ENCODE measurements at places on chromosomes 3 and 15. TPM values are rescaled to one million over a fixed set of nuclear protein-coding genes. Genes with fewer than 3 reads are reported as not detected.

The ERICH6 gene
- total RNA-seq: 0.07 TPM

The SKOR1 gene
- total RNA-seq: not detected

The CNBP gene
- 341 TPM for total RNA-seq

The LRRN1 gene
- not detected for total RNA-seq

The EXD1 gene
- total RNA-seq: 0.35 TPM

The MGLL gene
- total RNA-seq: 60.1 TPM

The B3GNT5 gene
- total RNA-seq: 29.2 TPM

The CLRN1 gene
- not detected for total RNA-seq

The GOLGA8G gene
- total RNA-seq: not detected

The RTP3 gene
- total RNA-seq: not detected

The MAGI1 gene
- total RNA-seq: 4.6 TPM

The ALPK3 gene
- 0.10 TPM for total RNA-seq

The CPLX3 gene
- not detected for total RNA-seq

The HYAL3 gene
- 9.9 TPM for total RNA-seq

The SERPINI1 gene
- total RNA-seq: 2.4 TPM

The KIAA1143 gene
- 20.7 TPM for total RNA-seq

The SPTBN5 gene
- total RNA-seq: 0.21 TPM

The RTP1 gene
- not detected for total RNA-seq

The ISL2 gene
- total RNA-seq: 3.5 TPM

The ZNF80 gene
- 0.04 TPM for total RNA-seq

The ATOSA gene
- 7.0 TPM for total RNA-seq

The SI gene
- total RNA-seq: not detected

The LRRC49 gene
- 4.1 TPM for total RNA-seq

The CCDC39 gene
- not detected for total RNA-seq

The CHRNA5 gene
- 30.7 TPM for total RNA-seq

The TOPAZ1 gene
- not detected for total RNA-seq

The UPK1B gene
- total RNA-seq: 11.8 TPM

The NR2E3 gene
- total RNA-seq: 0.09 TPM

The ADAMTSL3 gene
- total RNA-seq: 0.56 TPM

The SKIL gene
- total RNA-seq: 23.5 TPM

The RTP4 gene
- not detected for total RNA-seq

The ZNF502 gene
- total RNA-seq: 2.2 TPM

The STRC gene
- 0.06 TPM for total RNA-seq

The RARB gene
- 16.5 TPM for total RNA-seq

The UBL7 gene
- total RNA-seq: 41.9 TPM

The FNDC3B gene
- total RNA-seq: 43.2 TPM

The ARPC4 gene
- total RNA-seq: 163 TPM

The SCN11A gene
- total RNA-seq: not detected

The FBN1 gene
- 8.5 TPM for total RNA-seq

The UROC1 gene
- not detected for total RNA-seq

The EFHB gene
- 1.5 TPM for total RNA-seq

The SPATA12 gene
- 0.32 TPM for total RNA-seq

The SUSD5 gene
- 2.9 TPM for total RNA-seq

The ZNF660 gene
- not detected for total RNA-seq

The MEX3B gene
- total RNA-seq: 2.9 TPM

The CKMT1B gene
- total RNA-seq: 4.3 TPM

The SPATA16 gene
- total RNA-seq: not detected

The GYG1 gene
- 30.0 TPM for total RNA-seq

The SQOR gene
- total RNA-seq: 74.4 TPM

The GOLGA6L4 gene
- total RNA-seq: 0.39 TPM

The CACNA2D2 gene
- total RNA-seq: 0.48 TPM

The ZNF501 gene
- total RNA-seq: not detected

The PPP1R14D gene
- 0.21 TPM for total RNA-seq

The SLC2A2 gene
- total RNA-seq: not detected

Measured in A549 treated with dexamethasone at 1 μM for 4 hours (cell line).